ENCODE measurements at places on chromosomes 12 and 14.

DNA sequence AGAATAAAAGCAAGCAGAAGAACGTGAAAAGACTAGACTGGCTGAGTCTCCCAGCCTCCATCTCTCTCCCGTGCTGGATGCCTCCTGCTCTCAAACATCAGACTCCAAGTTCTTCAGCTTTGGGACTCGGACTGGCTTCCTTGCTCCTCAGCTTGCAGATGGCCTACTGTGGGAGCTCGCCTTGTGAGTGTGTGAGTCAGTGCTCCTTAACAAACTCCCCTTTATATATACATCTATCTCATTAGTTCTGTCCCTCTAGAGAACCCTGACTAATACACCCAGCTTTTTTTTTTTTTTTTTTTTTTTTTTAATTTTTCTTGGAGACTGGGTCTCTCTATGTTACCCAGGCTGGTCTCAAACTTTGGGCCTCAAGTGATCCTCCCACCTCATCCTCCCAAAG lies 46.9 kb downstream of the ACTN1 start:
- DNase-seq, result no peak

- DNase-seq, result no peak
Measured at GRCh38 chr12:104353012-104353981, 49.8 kb downstream of the EID3 start.

GRCh38 chr14:40347675-40348074 lies 915.4 kb upstream of the FBXO33 start:
- DNase-seq, result no peak

DNA sequence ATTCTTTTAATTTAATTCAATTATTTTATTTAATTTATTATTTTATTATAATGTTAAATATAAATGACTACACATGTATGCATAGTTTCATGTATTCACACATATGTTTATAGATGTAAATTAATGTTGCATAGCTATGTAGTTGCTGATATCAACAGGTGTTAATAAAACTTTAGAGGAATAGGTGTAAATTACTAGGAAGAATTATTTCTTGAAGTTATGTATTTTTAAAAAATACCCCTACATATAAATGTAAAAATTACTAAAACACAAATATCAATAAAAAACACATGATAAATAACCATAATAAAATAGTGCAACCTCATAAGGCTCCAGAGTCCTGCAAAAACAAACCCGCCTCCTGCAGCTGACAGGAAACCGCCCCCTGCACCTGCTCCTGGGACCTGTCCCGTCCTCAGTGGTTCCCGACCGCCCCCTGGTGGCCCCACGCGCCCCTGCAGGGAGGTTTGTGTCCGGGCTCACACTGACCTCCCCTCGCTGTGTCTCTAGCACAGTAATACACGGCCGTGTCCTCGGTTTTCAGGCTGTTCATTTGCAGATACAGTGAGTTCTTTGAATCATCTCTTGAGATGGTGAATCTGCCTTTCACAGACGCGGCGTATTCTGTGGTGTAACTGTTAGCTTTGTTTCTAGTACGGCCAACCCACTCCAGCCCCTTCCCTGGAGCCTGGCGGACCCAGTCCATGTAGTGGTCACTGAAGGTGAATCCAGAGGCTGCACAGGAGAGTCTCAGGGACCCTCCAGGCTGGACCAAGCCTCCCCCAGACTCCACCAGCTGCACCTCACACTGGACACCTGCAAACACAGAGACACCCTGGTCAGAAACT lies 1264.0 kb downstream of the TMEM121 start:
- DNase-seq, result peak; percentile 62

All from activated CD4-positive, alpha-beta T cell treated with anti-CD3 and anti-CD28 coated beads for 4 hours (primary cell).